ENCODE measurements at places on chromosomes 3 and 15.
A peak's percentile ranks its signal among the peaks of the same experiment; 100 is the strongest.

DNA sequence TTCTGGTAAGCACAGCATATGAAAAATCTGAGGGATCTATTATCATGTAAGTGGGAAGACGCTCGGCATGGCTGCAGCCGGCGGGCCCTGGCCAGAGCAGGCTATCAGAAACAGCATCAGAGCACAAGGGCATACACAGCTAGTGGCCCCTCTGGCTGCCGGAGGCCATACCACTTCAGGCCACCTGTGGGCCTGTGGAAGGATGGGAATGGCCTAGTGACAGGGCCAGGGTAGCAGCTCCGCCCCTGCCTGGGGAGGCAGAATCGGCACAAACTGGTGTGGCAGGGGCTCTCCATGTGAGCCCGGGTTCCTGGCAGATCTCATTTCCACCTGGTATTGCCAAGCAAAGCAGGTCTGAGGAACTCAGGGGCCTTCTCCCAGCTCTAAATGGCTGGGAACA is 46.4 kb downstream of the SH3BP5 start:
- DNase-seq: no peak

- no peak for DNase-seq
These were observed 52.1 kb upstream of the MANF start for GRCh38 chr3:51333021-51333420.

- DNase-seq: no peak
These were observed 560.1 kb downstream of the MCTP2 start for GRCh38 chr15:94791510-94791909.

DNA sequence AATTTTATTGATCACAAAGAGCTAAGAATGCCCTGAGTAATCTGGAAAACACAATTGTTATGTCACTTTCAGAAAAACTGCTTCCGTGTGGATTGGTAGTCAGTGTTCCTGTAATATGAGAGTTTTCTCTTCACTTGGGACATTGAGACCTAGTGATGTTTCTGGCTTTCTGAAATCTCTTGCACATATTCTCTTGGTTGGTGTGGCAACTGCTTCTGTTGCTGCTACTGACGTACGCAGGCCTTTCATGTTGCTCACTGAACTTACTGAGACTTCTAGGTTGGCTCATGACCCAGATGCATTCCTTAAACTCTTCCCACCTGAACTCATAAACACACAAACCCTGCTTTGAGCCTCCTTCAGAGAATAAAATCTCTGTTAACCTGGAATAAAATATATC is 175.0 kb upstream of the PFN2 start:
- DNase-seq: no peak

DNA sequence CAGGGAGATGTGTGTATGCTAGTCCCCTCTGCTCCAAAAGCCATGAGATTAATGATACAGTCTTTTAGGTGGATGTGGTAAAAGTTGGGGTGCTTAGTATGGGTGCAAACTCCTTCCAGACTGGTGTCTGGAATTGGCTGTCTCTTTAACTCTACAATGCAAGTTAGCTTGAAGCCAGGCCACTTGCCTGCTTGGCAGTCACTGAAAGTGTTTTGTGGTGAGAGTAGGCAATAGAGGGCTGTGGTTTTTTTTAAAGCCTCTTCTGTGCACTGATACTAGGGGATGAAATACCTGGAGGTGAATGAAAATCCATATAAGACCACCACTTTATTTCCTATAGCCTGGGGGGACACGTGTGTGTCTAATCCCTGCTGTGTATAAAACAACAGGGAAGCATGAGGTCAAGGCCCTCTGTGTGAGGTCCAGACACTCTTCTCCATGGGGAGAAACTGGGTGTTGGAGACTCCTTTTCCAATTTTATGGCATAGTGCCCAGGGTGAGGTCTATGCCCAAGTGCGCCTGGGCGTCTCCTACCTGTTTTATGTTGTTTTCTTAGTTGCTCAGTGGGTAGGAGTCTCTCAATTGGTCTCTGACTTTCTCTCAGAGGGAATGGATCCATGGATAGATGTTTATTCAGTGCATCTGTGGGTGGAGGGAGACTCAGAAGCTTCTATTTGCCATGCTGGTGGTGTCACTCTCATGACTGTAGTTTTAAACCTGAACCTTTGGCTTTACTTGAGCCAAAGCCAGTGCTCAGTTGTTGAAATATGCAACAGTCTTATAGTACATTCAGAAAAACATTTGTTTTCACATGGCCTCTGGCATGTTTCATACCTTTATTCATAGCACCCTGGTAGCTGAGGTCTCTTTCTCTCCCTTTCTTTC is 327.8 kb upstream of the ATP11B start:
- no peak for DNase-seq

- DNase-seq: no peak
These were observed 894.7 kb downstream of the OTOL1 start for GRCh38 chr3:162391301-162391700.

GRCh38 chr15:100879464-100880138 is at the start of gene ALDH1A3:
Gene ALDH1A3, plus strand, starts transcription at chr15:100879831. Its CDS starts 77 bp downstream, at chr15:100879908.
- DNase-seq: no peak

- DNase-seq: no peak
These were observed 139.7 kb upstream of the HES1 start for GRCh38 chr3:193996221-193996620.

DNA sequence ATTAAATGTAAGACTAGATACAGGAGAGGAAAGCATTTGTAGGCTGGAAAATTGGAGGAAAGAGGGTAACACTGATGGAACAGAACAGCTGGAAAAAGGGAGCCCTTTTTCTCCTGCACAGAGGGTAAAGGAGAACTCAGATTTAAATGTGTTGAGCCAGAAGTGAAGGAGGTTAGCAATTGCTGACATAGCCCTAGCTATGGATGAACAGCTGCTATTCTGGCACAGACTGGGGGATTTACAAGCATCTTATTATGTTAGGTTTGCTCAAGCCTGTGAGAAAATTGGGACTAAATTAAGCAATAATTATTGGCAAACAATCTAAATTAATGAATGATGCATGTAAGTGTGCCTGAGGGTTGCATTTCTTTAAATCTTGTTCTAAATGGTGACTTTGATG is 40.6 kb upstream of the PRR20G start:
- DNase-seq: no peak

GRCh38 chr3:173913397-173913796 is 515.9 kb downstream of the NLGN1 start:
- DNase-seq: no peak

DNA sequence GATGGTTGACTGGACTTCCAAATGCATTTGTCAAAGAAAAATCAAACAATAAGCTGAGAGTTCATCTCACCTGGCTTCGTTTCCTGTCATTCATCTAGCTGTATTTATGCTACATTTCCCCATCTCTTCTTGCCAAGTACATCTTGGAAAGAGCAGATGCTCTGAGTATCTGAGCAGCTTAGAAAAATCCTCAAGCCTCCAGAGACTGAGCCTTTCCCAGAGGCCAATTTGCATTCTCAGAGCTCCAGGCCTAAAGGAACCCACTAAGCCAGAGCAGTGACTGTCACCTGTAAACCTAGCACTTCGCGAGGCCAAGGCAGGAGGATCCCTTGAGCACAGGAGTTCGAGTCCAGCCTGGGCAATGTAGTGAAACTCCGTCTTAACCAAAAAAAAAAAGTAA is 100.5 kb downstream of the XXYLT1 start:
- DNase-seq: no peak

- no peak for DNase-seq
These were observed 11.4 kb downstream of the CD86 start for GRCh38 chr3:122066331-122067213.

- no peak for DNase-seq
These were observed 40.2 kb upstream of the CLRN1 start for GRCh38 chr3:151012753-151013152.

GRCh38 chr3:27945229-27945628 is 223.1 kb upstream of the EOMES start:
- DNase-seq: no peak

DNA sequence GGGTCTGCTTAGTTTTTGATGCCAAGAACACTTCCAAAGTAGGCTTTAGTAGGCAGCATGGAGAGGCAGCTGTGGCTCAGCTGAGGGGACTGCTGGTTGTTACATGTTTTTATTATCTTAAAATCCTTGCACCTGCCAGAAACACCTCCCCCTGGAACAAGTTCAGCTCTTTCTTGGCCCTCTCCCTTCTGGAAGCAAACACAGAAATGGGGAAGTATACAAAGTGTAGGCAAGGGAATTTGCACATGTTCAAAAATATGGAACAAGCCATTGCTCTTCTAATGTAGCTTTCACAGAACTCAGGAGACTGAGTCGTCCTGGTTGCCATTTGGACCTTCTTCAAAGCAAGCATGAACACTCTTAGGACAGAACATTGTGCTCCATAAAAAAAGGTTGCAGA is 169.1 kb upstream of the SEMA6D start:
- DNase-seq: no peak

- peak; percentile 37 for DNase-seq
These were observed 735 bp downstream of the GOLGA8B start for GRCh38 chr15:34582461-34583371.

DNA sequence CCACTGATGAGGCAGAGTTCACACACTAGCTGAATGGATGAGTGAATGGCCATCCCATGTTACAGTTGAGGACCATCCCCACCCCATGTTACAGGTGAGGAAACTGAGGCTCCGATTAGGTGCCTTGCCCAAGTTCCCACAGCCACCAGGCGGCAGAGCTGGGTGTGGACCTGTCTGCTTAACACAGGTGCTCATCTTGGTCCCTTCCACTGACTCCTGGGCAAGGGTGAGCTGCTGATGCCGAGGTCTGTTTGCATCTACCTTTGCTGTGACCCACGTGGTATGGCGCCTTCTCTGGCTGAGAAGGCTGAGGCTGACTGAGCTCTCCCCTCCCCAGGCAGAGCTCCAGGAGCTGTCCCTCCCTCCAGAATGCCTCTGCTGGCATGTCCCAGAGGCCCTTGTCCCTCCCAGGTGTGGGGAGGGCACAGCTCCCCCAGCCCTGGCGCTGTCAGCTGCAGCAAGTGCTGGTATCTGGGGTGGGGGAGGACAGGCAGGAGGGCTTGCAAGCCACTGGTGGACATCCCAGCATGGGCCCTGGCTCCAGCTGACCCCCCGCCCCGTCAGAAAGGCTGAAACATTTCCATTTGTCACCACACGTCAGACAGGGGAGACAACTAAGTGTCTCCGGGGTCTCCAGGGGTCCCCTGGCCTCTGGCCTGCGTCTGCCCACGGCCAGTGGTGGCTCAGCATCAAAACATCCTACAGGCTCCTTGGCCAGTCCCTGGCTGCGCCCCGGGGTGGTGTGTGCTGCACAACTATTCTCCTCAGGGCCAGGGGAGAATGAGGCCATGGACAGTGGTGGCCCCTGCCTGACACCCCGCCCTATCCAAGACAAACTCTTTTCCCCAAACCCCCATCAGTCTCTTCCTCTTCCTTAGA is 105.4 kb downstream of the ADCY5 start:
- DNase-seq: no peak

DNA sequence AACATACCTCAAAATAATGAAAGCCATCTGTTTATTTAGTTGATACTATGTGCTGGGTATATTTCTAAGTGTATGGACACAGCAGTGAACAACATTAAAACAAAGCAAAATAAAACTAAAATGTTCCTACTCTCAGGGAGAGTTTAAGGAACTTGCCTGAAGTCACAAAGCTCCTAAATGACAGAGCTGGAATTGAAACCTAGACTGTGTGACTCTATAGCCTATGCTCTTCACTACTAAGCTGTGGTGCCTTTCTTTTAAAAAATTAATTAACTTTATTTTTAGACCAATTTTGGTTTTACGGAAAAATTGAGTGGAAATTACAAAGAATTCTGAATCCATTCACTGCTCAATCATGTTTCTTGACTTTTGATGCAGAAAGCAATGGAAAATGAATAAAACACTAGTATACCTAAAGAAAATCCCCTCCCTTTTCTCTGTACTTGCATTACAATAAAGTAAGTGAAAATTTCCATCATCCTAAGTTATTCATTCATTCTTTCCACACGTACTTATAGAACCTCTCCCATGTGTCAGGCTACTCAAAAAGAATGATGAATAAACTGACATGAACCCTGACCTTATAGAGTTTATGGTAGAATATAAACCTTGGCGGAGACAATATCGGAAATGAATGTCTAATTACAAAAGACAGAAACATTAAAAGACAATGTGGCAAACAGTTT is 189.8 kb upstream of the RBMS3 start:
- DNase-seq: no peak

- no peak for DNase-seq
These were observed 9.4 kb upstream of the COPG1 start for GRCh38 chr3:129239991-129240390.

- DNase-seq: no peak
These were observed 195.8 kb downstream of the IGSF11 start for GRCh38 chr3:118838871-118839270.

DNA sequence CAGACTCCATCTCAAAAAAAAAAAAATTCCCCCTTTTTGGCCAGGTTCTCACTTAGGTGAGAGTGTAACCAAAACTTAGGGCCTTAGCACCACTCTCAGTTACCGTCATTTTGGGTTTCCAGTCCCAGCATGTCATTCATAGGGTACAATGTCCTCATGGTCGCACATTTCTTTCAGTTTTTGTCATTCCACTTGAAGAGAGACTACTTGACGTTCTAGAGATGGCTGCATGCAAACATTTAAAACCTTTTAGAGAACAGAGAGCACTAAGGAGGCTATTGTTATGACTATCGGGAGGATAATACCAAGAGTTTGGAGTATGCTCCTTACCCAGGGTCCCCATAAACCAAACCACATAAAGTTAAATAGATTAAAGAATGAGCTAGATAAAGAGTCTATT is 37.9 kb upstream of the THUMPD3 start:
- no peak for DNase-seq

DNA sequence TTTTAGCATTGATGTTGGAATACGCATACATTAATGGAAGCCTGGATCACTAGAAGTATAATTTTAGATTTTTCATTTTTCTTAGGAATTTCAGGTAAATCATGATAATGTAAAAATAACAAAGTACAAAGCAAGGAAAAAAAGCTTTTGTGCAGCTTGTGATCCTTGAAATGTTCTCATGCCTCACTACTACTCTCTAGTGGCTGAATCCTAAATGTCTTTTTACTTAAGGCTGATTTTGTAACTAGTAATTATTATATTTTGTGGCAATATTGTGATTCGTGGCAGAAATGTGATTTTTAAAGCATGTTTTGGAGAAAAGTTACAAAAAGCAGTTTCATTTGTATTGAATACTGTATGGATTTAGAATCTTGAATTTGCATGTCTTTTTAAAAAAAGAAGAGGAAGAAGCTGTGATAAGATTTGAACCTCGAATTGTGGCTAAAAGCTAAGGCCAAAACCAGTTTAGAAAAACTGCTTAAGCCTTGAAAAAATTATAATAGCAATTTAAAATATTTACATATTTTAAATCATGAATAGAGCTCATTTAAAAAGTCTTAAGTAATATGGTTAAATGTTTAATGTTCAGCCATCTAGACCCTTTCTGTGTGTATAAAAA is 39.0 kb downstream of the U2SURP start:
- DNase-seq: no peak

DNA sequence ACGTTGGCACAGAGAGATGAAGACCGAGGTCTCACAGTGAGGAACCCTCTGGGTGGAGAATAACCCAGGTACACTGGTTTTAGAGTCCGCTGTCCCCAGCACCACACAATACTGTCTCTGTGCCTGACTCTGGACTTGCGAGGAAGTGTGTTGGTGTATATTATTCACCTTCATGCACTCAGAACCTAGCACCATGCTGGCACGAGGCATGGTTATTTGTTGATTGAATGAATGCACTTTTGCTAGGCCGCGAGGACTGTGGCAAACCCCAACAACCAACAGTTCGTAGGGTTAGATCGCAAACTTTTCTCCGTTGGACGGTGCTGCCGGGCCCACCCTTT is 484 bp upstream of the C3orf52 start:
- DNase-seq: no peak

Data from left colon (tissue), 2 donors.